Activated CD4-positive, alpha-beta T cell treated with anti-CD3 and anti-CD28 coated beads, Interleukin-2, amount 50 U/mL, for 4 hours (primary cell): ENCODE measurements at places on chromosomes 2 and 18.

GRCh38 chr2:44450082-44450481, 88.3 kb downstream of the CAMKMT start:
- DNase-seq: no peak

GRCh38 chr2:155733091-155733853, 599.2 kb downstream of the NR4A2 start:
- no peak for DNase-seq

GRCh38 chr18:10314066-10314465, 140.4 kb upstream of the APCDD1 start:
- DNase-seq: no peak

DNA sequence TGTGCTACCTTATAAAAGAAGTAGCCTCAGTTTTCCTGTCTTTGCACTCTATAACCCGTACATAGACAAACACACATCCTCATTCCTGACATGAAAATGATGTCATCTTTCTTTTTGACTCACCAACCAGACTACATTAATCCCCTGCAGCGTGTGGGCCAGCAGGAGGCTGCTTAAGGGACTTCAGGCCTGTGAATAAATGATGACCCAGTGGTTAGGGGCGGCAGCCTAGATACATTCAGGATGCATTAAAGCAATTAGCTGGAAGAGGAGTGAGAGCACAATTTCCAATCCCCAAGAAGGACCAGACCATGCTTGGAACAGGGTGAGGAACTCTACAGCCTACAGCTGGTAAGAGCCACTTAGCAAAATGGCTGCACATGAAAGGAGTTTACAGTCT, 57.3 kb upstream of the KLF7 start:
- no peak for DNase-seq

DNA sequence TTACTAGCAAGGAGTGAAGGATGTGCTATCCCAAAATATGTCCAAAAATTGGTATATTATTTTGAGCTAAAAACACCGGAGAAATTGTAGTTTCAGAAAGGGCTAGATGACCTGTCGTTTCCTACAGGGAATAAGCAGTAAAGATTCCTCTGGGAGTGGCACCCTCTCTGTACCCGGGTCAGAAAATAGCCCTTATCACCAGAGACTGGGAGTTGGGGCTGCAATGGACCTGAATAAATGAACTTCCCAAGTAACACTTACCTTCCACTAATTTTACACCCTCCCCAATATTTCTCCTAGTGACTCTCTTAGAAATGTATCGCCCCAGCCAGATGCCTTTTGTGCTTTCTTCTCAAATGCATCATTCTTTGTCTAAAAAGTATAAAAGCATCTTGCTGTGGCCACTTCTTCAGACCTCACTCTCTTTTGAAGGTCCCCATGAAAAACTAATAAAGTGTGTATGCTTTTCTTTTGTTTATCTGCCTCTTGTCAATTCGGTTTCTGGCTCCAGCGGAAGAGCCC, 734 bp upstream of the RMC1 start:
- no peak for DNase-seq

GRCh38 chr2:37740164-37740739, 68.8 kb upstream of the CDC42EP3 start:
- DNase-seq: no peak

DNA sequence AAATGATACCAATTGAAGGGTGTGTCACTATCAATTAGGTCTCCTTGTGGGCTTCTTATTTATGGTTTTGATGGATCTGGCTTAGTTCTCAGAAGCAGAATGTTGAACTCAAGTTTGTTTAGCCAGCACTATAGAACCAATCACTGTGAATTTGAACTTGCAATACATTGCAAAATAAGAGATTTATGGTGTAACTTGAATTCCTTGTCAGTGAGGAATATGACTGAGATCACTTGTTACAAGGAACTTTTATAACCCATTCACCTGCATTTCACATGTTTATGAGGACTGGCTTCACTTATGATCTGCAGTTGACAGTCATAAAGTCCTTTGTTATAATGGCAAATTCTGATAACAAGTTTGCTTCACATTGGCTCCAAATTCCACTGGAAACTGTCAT, 9.8 kb downstream of the GATA6 start:
- no peak for DNase-seq

- DNase-seq: no peak
Measured at GRCh38 chr18:10893761-10894160, 255.6 kb downstream of the PIEZO2 start.

- DNase-seq: no peak
Measured at GRCh38 chr2:20349513-20349921, 1.1 kb downstream of the PUM2 start.

DNA sequence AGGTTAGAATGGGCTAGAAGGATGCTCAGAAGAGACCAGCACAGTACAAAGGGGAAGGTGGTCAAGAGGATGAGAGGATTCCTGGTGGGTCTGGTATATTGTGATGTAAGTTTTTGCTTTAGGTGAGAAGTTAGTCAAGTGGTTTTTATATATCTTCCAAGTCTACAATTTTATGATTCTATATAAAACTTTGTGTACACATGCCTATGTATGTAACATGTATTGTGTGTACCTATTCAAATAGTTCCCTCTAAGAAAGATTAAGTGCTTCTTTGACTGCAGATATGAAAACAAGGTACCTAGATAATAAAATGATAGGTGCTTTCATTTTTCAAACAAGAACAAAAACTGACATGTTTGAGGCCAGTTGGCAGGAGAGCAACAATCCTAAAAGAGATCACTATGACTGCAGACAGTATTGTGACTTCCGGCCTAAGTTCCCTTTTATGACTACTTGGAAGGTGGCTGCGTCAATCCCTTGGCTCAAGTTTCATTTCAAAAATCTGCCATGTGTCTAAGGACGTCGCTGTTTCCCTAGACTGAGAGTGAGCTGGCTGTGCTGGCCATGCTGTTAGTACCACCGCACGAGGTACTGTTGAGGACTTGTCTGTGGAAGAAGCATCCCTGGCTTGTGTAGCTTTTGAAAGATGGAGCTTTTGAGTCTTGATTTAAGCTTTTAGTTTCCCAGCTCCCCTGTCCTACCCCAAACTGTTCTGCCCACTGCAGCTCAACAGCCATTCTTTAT, 123.1 kb downstream of the PRPF40A start:
- DNase-seq: no peak

DNA sequence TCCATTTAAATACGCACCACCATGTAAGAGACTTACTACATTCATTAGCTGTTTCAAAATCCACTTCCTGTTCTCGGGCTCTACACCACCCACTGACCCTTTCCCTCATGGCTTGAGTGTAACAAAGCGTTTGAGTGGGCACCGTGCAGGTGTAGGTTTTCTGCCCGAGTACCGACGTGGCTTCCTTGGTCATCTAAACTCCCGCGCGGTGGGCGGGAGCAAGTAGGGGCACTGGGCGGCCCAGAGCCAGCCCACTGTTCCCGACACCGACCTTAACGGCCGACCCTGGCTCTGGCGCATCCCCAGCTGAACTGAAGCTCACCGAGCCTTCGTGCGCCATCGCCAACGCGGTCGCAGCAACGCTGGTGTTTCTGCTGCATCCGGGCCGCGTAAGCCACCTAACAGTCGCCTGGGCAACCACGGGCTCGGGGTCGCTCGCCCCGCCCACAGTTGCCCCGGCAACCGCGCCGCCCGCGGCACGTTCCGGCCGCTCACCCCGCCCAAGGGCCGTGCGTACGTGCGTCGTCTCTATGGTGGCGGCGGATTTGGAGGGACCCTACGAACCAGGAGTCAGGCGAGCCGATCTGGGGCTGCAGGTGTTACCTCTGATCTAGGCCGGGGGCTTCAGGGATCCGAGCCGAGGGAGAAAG, at the start of the genes C2orf81 and WDR54:
C2orf81 (minus strand) TSS at position 399 of the 650 bp plus-strand sequence; CDS start at position 340, 59 bp downstream.
WDR54 (plus strand) TSS at position 510 of the 650 bp plus-strand sequence. CDS start 424 bp downstream, outside the sequence.
- DNase-seq: peak; percentile 86
